Stimulated activated CD4-positive, alpha-beta T cell treated with anti-CD3 and anti-CD28 coated beads, Interleukin-1b, Interleukin-23, amount 100 ng/mL, for 48 hours (primary cell): ENCODE measurements at places on chromosomes 2 and 18.
A peak's percentile ranks its signal among the peaks of the same experiment; 100 is the strongest.

- DNase-seq, result no peak
These were observed 337.3 kb downstream of the CBLN2 start for GRCh38 chr18:72206814-72207213.

- peak; percentile 5 for DNase-seq
These were observed 174.6 kb upstream of the ALPP start for GRCh38 chr2:232203936-232204335.

DNA sequence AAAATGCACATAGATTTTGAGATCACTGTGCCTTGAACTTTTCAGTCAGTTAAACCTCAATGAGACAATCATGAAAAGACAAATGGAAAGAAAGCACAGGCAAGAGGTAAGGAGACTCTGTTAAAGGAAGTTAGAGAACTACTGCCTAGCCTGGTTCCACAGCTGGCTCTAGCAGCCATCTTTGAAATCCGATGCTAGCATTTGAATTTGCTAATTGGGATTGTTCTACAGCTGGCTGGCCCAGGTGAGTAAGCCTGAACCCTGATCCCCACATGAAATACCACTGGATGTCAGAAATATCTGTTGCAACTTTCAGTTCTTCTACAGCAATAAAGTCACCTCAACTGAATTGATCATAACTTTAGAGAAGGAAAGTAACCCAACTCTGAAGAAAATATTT is 315.2 kb upstream of the CHAC2 start:
- no peak for DNase-seq

- DNase-seq, result peak; percentile 82
These were observed 87.0 kb downstream of the ALPK2 start for GRCh38 chr18:58541789-58542425.

- no peak for DNase-seq
These were observed 73.6 kb upstream of the EPC2 start for GRCh38 chr2:148570989-148571388.

DNA sequence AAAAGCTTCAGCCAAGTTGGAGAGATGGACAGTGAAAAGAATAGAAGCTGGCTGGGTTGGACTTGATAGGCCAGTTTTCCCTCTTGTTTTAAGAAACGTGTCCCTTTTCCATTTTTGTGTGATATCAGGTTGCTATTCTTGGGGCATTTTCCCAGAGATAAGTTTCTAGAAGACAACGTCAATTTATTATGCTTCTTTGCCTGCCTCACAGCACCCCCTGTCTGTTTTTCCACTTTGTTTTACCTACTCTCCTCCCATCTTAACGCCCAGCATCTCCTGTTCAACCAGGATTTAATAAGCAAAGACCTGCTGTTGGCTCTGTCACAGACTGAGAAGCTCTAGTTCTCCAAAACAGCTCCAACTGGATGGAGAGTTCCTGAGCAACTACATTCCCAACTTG is 317.8 kb upstream of the ZNF521 start:
- DNase-seq, result no peak

GRCh38 chr2:122135021-122135937 is 379.8 kb downstream of the TSN start:
- no peak for DNase-seq

DNA sequence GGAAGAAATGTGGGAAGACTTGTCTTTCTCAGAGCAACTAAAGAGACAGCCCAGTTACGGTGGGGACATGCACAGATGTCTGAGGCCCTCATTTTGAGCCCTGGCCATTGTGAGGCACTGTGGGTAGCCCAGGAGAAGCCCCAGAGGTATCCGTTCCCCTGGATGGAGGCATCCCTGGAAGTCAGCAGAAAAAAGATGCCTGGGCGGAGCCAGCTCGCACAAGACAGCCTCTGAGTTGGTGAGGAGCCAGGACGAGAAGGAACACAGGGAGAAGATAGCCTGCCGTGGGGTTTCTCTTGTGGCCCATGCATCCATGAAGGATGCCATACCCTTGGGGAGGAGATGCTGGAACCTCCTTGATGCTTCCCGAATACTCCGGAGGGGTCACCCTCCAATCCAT is 56.9 kb upstream of the SEMA4C start:
- no peak for DNase-seq

DNA sequence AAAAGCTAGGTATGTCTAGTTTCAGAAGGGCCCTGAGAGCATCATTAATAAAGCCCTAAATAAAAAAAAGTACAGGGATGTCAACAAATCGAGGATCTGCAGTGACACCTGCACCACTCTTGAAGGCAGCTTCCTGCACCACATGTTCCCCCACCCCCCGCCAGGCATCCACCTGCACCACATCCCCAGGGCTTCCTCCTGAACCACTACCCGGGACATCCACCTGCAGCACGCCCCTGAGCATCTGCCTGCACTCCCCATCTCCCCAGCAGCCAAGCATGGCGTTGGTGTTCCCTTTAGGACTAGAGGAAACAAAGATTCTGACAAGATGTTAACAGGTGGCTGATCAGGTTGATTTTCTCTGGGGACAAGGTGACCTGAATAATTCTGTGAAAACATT is 55.2 kb downstream of the DLGAP1 start:
- DNase-seq, result no peak

- DNase-seq, result no peak
These were observed 375.0 kb upstream of the ZEB2 start for GRCh38 chr2:144894612-144895599.

DNA sequence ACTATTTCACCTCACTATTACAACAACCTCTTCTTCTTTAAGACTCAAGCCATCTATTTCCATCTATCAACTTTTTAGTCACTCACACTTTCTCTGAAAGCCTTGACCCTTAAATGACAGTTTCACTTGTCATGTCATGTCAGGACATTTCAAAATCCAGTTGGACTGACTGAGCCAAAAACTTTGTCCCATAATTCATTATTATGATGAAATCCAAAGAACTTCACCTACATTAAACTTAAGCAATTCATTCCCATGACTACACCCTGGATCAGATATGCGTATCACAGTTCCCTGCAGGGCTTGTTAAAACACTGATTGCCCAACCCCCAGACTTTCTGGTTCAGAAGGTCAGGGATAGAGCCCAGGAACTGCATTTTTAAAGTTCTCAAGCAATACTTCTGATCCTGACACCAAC is 26.5 kb downstream of the LDAH start:
- DNase-seq, result no peak

GRCh38 chr2:229980431-229981184 is 58.3 kb downstream of the FBXO36 start:
- no peak for DNase-seq

GRCh38 chr2:177887722-177888121 is 184.9 kb downstream of the PDE11A start:
- DNase-seq, result no peak

GRCh38 chr2:178317811-178318210 is 123.5 kb downstream of the OSBPL6 start:
- no peak for DNase-seq

- DNase-seq, result no peak
These were observed 90.9 kb downstream of the LRRC30 start for GRCh38 chr18:7321831-7322230.

- DNase-seq, result no peak
These were observed 6.3 kb downstream of the RAX start for GRCh38 chr18:59266886-59267502.

- no peak for DNase-seq
These were observed 136.2 kb downstream of the THADA start for GRCh38 chr2:43459446-43460173.

DNA sequence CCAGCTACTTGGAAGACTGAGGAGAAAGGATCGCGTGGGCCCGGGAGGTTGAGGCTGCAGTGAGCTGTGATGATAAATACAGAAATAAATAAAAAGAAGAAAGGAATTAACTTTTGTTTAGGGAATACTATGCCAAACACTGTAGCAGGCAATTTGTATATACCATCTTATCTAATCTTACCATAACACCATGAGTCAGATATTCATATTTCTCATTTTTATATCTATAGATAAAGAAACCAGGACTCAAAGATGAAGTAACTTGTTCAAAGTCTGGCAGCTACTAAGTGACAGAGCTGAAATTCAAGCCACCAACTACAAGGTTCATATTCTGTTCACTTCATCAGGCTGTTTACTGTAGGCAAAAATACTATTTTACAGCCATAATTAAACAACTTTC is 119.2 kb upstream of the SLC39A10 start:
- no peak for DNase-seq

- no peak for DNase-seq
These were observed 206.3 kb downstream of the AFF3 start for GRCh38 chr2:99936065-99936464.

DNA sequence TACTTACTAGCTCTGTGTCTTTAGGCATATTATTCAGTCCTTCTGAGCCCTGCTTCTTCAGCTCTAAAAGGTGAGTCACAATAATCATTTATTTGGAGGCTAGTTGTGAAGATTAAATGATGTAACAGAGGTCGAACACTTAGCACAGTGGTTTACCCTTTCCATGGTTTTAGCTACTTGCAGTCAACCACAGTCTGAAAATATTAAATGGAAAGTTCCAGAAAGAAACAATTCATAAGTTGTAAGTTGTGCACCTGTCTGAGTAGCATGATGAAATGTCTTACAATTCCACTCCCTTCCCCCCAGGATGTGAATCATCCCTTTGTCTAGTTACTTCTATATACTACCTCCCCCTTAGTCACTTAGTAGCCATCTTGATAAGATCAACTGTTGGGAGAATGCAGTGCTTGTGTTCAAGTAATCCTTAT is 217.6 kb upstream of the THUMPD2 start:
- DNase-seq, result no peak

- DNase-seq, result peak; percentile 32
These were observed 2.2 kb downstream of the HOXD10 start for GRCh38 chr2:176118601-176119339.

- DNase-seq, result no peak
These were observed 65.2 kb upstream of the SALL3 start for GRCh38 chr18:78914249-78914935.

GRCh38 chr2:95350368-95350767 is 52.1 kb upstream of the FAHD2A start:
- no peak for DNase-seq

DNA sequence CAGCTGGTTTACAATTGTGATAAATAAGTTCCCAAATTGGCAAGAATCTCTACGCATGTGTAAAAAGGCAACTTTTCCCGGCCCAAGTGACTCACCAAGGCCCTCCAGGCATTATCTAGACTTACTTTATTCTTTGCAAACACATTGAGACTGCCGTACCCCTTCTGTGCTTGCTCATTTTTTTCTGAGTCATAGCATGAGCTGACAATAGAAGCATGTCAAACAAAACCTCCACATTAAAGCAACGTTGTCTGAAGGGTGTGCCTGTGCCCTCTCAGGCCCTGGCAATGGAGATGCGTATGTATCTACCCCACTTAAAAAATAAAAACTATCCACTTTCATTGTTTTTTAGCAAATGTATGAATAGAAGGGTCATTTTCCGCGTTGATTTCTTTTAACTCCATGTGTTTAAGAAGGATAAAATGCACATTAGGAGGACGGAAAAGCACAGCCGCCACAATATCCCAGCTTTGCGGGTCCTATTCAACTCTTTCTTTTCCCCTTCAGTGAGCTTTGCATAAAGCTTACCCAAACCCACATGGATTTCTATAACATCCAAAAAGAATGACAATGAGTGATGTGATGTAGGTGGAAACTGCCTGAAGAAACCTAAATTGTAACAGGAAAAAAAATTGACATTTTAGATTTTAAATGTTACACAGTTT is 298.2 kb downstream of the CDCA7 start:
- DNase-seq, result no peak

GRCh38 chr2:206150168-206150567 is 9.1 kb downstream of the NDUFS1 start:
- no peak for DNase-seq

- no peak for DNase-seq
These were observed 8.4 kb downstream of the ZNF24 start for GRCh38 chr18:35335866-35336265.

- no peak for DNase-seq
These were observed 333.0 kb upstream of the SPRED2 start for GRCh38 chr2:65765376-65765775.

- DNase-seq, result no peak
These were observed 135.4 kb downstream of the COL6A3 start for GRCh38 chr2:237278568-237278967.

DNA sequence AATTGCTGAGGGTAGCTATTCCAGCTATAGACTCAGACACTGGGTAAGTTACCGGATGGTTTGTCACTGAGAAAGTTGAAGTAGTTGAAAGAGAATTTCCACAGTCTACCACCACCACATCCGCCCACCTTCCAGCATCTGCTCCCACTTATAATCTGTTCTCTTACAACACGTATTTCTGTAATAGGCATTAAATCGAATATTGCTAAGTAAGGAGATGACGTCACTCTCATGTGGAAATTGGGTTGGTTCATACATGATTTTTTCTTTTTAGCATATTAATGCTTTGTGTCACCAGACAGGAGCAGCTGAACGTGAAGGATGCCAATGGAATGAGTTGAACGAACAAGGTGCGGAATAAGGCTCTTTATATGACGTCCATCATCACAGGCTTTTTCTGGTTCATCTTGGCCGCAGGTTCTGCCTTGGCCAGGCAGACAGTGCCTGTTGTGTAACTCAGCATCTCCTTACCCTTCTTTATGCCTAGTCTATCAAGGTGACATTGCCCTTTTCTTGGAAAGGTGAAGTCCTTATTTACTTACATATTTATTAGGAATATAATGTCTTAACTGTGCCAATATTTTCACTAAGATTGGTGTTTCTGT is 45.9 kb downstream of the THUMPD2 start:
- no peak for DNase-seq

DNA sequence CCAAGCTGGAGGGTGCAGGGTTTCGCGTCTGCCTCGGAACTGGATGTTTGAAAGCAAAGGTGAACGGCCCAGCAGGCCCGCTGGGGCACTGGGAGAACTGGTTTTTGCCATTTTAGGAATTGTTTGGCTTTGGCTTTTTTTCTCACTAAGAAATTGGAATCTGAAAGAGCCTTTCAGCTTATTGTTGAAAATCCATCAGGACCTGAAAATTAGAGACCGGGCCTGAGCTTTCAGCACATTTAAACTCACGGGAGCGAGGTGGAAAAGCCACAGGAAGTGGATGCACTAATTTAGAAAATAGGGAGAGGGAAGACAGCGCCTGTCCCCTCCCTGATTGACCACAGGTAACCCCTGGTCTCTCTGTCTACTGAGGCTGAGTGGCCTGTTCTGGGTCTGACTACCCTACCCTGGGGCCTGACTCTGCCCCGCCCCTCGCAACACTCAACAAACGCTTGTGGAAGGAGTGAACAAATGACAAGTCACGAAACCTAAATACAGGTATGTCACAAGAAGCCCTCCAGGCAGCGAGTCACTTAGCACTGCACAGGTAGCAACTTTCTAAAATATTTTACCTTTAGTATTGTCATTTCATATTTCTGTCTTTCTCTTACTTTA is 100.3 kb upstream of the MBOAT2 start:
- DNase-seq, result no peak
